ENCODE measurements at places on chromosomes 11 and 22.
A peak's percentile ranks its signal among the peaks of the same experiment; 100 is the strongest.

GRCh38 chr11:70103256-70103975 lies 25.3 kb downstream of the ANO1 start:
- no peak for DNase-seq

DNA sequence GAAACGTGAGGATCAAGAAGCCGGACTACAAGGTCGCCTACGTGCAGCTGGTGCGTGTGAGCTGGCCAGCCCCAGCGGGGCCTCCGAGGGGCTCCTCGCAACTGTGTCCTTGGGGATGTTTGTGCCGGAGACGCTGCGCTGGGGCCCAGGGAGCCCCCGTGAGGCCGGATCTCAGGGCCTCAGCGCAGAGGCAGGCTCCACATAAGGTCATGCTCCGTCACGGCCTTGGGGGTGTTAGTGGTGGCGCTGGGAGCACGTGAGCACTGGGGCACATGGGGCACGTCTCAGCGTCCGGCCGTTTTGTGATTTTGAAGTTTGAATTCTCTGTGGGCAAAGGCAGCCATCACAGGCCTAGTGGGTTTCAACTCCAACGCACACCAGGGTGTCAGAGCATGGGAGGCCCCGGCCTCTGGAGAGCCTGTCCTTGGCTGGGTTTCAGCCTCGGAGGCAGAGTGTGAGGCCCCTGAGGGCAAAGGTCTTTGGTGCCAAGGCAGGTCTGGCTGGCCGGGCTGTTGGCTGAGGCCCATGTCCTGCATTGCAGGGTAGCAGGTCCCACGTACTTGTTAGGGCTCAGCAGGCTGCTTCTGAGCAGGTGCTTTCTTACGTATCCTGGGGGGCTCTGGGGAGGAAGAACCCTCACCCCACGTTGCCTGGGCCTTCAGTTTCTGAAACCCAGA lies 5.8 kb downstream of the MRPL23 start:
- DNase-seq, result no peak

GRCh38 chr11:10272132-10272531 lies 21.9 kb downstream of the SBF2 start:
- no peak for DNase-seq

- DNase-seq, result no peak
Measured at GRCh38 chr22:35191412-35191811, 65.9 kb upstream of the HMGXB4 start.

DNA sequence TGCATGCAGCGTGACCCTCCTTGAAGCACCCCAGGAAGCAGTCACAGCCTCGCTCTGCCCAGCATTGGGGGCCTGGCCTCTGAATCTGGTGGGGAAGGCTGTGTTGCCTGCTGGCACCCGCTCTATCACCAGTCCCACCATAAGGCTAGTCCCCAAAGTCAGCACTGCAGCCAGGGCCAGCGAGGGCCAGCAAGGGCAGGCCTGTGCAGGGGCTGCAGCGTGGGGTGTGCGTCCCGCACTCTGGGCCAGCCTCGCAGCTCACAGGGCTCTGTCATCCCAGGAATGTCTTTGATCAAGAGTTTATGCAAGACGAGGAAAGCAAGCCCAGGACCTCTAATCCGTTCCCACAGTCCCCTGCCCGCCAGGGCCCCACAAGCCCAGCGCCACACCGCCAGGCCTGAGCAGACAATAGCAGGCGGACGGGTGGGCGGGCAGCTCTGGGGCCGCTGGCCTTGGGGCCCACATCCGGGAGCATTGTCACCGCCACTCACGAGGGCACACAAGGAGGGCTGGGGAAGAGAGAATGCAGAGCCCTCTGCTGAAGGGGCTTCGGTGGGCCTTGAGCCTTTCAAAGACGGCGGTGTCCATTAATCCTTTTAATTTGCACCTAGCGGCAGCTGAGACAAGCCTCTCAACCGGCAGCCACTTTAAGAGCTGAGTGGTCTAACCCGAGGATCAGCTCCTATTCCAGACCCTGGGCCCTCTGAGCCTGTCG lies 17.1 kb downstream of the LTO1 start:
- DNase-seq, result no peak

- peak; percentile 71 for DNase-seq
Measured at GRCh38 chr22:23119494-23120414, 22.0 kb downstream of the RSPH14 start.

GRCh38 chr22:42661985-42662831 lies 13.0 kb upstream of the CYB5R3 start:
- DNase-seq, result peak; percentile 76

DNA sequence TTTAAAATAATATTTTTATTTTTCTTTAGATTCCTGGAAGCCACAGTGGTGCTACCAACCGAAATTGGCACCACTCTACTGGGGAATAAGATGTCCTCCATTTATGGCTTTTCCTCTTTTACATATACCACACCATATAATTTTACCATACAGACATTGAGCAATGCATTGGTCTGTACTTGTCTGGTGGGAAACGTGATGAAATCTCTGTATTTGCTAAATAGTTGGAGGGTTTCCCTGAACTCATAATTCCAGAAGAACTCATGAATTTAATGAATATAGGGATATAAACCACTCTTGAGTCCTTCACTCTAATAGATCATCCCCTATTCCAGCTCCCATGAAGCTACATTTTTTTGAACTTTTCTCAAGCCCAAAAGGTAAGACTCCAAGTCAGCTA lies 28.0 kb upstream of the MMP13 start:
- no peak for DNase-seq

GRCh38 chr11:15519124-15519791 lies 404.5 kb downstream of the INSC start:
- DNase-seq, result no peak

DNA sequence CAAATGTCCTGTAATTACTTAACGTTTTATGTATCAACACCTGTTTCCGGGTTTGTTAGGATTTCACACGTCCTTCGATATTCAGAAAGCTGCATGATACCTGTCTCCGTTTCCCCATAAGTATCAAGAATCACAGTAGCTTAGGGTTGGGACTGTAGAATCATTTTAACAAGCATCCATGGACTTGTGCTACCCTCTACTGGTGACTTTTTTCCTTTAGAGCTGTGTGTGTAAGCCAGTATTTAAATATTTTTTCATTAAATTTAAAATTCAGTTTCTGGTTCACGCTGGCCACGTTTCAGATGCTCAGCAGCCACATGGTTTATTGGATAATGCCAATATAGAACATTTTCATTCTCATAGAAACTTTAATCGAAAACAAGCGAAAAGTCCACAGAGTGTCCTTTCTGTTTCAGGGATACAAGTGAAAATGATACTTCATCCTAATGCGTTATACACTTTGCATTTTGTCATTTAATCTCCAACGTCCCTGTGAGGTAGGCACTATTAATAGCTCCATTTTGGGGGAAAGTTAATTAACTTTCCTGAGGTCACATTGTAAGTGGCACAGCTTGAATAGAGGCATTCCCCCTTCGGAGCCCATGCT lies 61.5 kb upstream of the SLC25A18 start:
- DNase-seq, result peak; percentile 71

- DNase-seq, result no peak
Measured at GRCh38 chr11:46275964-46276641, 1.4 kb upstream of the CREB3L1 start.

GRCh38 chr22:30605449-30606110 lies 1.4 kb upstream of the TCN2 start:
- DNase-seq, result peak; percentile 82

DNA sequence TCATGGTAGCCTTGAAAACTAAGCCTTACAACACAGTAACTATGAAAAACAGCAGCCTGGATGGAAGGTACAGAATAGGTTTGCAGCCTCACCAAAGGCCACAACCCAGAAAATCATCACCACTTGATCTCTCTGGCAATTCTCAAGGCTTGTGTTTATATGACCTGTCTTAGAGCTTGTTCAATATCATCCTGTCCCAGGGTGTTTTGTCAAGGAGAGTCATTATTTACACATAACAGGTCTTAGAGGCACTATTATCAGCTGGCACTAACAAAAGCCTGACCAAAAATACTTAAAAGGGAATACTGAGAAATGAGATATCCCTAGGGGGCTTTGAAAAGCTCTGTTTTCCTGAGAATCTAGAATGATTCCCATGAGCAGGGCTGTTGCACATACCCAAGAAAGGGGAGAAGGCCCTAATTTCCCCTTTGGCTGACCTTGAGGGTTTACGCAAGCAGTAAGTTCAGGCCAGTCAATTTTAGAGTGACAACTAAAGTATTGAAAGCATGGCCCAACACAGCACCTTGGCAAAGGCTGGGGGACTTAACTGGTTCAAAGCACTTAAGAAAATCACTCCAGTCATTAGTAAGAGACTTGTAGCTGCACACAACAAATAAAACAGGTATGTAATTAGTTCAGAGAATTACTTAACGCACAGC lies 7.9 kb downstream of the SC5D start:
- no peak for DNase-seq

GRCh38 chr22:47552024-47552423 lies 789.6 kb downstream of the TBC1D22A start:
- no peak for DNase-seq

- no peak for DNase-seq
Measured at GRCh38 chr11:130808541-130808940, 107.7 kb downstream of the SNX19 start.

- peak; percentile 69 for DNase-seq
Measured at GRCh38 chr11:66363805-66364535, 7.6 kb downstream of the SLC29A2 start.

DNA sequence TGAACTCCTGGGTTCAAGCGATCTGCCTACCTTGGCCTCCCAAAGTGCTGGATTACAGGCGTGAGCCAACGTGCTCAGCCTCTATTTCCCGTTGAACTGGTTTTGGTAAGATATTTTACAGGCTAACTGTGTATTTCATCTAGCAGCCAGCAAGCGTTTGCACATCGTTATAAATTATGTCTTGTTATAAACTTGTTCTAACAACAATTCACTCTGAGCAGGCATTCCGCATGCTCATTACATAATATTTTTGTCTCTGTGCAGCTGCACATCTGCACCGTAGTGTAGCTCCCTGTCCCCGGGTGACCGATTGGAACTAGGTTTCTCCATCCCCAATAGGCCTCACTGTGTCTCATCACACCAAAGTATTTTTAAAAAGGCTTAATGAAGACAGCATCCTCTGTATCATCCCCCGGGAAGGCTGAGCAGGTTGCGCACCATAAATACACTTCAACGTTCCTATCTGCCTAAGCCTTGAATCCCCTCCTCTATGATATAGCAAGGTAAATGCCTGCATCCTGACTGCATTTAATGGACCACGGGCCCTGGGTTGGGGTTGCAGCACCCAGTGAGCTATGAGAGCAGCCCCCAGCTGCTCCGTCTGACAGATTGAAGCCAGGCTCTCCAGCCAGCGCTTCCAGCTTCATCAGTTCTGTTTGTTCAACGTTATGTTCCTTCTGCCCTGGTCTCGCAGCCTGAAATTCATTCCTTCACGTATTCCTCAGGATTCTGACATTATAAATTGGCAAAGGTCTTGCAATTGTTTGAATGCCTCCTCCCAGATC lies 47.7 kb downstream of the TST start:
- no peak for DNase-seq

DNA sequence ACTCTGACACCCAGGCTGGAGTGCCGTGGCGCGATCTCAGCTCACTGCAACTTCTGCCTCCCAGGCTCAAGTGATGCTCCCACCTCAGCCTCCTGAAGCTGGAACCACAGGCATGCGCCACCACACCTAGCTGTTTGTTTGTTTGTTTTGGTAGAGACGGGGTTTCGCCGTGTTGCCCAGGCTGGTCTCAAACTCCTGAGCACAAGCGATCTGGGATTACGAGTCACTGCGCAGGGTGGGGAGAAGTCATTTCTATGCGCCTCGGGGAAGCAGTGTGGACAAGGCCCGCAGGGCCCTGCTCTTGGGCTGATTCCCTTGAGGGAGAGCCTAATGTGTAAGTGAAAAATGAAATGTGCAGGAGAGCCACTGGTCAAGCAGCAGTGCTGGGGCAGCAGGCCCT lies 19.6 kb upstream of the SEPTIN5 start:
- no peak for DNase-seq

DNA sequence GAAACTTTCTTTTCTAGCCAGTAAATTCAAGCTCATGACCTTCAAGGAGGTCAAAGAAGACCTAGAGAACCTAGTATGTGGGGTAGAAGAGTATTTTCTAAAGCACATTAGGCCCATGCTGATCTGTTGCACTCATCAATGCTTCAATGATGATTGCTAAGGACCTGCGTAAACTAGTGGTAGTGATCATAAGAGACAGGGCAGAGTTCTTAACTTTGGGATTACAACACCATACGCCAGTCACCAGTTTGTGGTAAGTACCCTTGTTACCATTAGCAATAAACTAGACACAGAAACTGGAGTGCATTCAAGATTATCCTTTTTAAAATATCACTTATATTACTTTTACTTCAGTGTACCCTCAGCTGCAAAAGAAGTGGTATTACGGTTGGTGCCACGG lies 490.3 kb downstream of the BUD13 start:
- no peak for DNase-seq

DNA sequence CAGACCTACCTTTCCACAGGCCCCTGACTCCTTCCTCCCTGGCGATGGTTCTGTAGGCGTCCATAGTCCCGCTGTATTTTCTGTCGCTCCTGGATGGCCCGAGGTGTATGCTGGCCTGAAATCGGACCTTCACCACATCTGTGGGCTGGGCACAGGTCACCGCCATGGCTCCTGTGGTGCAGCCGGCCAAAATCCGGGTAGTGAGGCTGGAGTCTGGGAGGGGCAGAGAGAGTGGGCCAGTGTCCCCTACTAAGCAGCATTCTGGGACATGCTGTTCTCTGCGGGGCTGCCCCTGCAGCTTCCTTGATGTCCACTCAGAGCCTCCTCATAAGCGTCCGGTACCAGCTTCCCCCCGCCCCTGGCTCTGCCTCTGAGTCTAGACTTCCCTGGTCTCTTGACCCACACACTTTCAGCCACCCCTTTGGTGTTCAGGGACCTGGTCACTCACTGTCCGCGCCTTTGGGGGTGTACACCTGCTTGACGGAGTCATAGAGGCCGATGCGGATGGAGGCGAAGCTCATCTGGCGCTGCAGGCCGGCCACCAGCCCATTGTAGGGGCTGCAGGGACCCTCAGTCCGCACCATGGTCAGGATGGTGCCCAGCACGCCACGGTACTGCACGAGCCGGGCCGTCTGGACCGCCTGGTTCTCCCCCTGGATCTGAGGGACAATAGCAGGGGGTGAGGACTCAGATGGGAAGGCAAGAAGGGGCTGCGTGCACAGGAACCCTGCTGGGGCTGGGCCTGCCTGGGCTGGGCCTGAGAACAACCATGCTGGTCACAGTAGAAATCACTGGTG lies 3.0 kb downstream of the UCP3 start:
- DNase-seq, result no peak

DNA sequence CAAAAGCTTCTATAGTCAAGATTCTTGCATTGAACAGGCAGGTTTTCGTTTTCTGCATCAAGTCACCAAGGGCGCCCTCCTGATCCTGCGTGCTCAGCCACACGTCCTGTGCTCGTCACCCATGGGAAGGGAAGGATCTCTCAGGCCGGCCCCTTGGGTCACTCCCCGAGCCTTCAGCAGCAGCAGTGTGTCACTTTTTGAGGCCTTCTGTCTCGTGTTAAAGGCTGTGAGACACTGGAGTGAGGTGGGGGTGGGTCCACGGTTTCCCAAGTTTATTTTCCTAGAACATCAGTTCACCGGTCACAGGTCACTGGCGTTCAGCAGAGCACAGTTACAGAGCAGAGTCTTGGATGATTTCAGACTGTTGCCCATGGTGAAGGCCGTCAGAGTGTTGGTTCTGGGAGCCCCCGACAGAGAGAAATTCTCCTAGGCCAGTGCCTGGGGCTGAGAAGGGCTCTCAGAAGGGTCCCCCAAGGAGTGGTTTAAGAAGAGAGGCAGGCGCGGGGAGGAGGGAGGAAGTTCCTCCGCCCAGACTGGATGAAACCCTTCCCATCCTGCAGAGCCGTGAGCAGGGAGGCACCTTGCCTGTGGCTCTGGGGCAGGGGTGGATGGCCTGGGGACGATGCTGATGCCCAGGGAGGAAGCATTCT lies 13.5 kb upstream of the ADORA2A start:
- no peak for DNase-seq
